Karpas-422 (cell line): ENCODE measurements at places on chromosomes 4 and X. TPM values are rescaled to one million over a fixed set of nuclear protein-coding genes. Genes with fewer than 3 reads are reported as not detected.
A peak's percentile ranks its signal among the peaks of the same experiment; 100 is the strongest.

DNA sequence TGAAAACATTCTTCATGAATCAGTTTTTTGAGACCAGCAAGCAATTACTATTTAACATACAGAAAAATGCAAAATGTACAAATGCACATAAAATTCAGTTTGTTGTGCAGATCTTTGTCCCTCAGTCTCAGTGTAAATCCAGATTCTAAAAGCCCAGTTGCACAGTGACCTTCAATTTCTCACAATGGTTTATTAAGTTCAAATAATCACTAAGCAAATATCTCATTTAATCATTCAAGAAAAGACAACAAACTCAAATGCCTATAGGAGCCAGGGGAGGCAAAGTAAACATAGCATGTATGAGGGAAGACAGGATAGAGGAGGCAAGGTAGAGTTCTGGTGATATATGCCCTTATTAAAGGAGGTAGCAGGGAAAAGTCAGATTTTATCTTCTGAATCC, 82.8 kb downstream of the PPP3CA start:
- DNase-seq, result no peak

DNA sequence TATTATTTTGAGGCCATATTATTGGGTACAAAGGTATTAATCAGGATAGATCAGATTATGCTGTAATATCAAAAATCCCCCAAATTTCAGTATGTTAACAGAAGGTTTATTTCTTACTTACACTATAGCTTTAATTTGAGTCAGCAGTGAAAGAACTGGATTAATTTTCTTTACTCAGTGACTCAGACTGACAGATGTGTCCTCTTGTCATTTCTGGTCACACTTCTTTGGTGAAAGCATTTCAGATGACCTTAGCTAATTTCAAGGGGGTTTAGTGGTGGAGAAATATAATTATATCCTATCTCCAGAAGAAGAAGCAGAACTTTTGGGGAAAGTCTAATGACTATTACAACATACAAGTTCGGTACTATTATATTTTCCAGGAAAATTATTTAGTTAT, 12.4 kb downstream of the DDIT4L start:
- DNase-seq, result no peak

DNA sequence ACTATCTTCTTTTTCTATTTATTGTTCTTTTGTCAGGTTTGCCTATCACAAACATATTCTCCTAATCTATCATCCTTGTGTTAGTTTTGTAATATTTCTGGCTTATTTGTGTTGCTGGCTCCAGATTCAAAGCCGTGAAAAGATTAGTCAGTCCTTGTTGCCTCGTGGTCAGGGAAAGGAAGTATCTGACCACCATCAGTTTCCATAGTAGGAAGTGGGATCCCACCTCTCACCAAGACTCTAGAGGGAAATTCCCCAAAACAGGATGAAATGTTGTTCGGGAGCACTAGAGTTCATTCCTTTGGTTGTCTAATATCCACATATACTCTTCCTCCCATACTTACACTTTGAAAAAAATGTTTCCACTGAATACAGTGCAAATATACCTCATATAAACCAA, 131.0 kb upstream of the HUWE1 start:
- no peak for DNase-seq

- no peak for DNase-seq
These were observed 43.9 kb downstream of the FAM53A start for GRCh38 chr4:1640190-1640589.

- peak; percentile 66 for DNase-seq
These were observed 16.6 kb downstream of the AP1S2 start for GRCh38 chrX:15838017-15838416.

GRCh38 chrX:22889819-22890218, 109.9 kb upstream of the DDX53 start:
- DNase-seq, result no peak

GRCh38 chr4:19776021-19776459, 475.7 kb upstream of the SLIT2 start:
- no peak for DNase-seq

DNA sequence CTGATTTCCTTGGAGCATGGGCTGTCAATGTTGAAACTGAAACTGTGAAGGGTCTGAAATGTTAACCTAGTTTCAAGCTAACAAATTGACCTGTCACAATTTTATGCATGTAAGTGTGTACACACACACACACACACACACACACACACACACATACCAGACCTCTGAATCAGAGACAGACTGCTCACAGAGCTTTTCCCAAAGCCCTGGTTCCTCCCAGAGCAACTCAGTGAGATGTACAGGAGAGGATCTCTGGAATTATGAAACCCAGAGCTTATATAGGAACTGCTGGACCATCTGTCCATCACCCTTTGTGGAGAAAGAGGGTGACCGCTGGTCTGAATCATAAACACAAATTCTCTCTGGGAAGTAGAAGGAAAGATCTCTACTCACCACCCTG, 228.1 kb upstream of the PRPS2 start:
- DNase-seq, result no peak

DNA sequence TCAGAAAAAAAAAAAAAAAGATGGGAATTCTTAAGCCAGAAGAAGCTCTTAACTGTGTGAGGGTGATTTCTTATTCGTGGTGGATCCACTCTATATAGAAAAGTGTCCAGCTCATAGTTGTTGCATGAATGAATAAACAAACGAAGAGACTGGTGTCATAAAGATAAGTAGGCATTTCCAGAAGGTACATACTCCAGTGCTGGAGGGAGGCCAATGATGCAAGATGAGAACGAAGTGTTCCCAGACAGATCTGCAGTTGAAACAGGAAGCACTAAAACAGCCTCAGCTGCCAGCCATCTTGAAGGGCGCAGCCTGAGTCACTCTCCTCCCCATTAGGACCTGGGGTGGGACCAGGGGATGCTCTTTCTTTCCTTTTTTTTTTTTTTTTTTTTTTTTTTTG, 47.4 kb upstream of the HOPX start:
- DNase-seq, result no peak

- no peak for DNase-seq
These were observed 51.9 kb upstream of the DHRSX start for GRCh38 chrX:2552621-2553201.

DNA sequence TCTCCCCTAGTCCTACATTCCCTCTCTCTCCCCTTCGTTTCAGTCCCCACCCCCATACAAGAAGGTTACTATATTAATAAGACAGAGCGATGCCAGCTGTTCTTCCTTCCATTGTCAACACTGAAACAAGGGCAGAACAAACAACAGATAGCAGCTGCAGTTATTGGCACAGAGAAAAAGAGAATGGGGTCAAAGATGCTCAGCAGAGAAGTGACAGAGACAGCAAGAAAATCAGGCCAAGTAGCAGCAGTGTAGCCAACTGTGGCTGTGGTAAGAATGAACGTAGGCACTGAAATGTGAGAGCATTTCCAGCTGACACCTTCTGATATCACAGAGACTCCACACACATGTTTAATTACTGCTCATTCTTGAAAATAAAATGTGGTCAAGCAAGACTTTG, 641.8 kb downstream of the FSTL5 start:
- no peak for DNase-seq

DNA sequence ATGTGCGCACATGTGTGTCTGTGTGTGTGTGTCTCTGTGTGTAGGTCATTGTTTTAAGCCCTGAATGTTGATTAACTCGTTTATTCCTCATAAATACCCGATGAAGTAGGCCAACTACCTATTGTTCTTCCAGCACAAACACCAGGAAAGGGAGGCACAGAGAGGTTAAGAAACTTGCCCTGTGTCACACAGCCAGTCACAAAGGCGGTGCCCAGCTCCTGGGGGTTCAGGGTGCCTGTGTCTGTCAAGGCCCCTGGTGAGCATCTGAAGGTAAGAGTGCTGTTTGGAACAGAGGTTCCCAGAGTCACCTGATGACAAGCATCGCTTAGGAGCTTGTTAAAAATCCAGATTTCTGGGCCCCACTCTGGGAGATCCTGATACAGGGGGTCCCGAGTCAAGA, 18.0 kb upstream of the SH3TC1 start:
- no peak for DNase-seq

- no peak for DNase-seq
These were observed 152.0 kb upstream of the STX18 start for GRCh38 chr4:4693755-4694295.

DNA sequence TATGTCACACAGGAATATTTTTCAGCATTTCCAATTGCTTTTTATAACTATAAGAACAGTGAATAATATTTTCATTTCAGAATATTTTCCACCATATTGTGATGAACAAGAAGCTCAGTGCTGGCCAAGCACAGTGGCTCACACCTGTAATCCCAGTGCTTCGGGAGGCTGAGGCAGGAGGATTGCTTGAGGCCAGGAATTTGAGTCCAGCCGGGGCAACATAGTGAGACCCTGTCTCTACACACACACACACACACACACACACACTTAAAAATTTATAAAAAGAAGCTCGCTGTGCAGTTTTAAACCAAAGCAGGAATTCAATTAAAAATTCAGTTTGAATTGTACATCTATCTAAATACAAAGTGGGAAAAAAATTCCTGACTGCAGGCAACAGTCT, 3.2 kb downstream of the ZFYVE28 start:
- no peak for DNase-seq

GRCh38 chrX:10098270-10098713, 58.5 kb upstream of the CLCN4 start:
- DNase-seq, result peak; percentile 37

DNA sequence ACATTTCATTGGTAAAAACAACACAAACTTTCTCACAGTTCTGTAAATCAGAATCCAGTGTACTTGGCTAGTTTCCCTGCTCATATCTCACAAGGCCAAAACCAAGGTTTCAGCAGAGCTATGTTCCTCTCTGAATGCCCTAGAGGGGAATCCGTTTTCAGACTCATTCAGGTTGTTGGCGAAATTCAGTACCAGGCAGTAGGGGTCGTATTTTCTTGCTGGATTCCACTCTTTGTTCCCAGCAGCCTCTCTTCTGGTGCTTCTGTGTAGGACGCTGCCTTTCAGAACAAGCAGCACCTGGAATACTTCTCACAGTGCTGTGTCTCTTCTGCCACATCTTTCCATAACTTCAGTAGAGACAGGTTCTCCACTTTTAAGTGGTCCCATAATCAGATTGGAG, 351.9 kb downstream of the PCDH18 start:
- DNase-seq, result no peak

DNA sequence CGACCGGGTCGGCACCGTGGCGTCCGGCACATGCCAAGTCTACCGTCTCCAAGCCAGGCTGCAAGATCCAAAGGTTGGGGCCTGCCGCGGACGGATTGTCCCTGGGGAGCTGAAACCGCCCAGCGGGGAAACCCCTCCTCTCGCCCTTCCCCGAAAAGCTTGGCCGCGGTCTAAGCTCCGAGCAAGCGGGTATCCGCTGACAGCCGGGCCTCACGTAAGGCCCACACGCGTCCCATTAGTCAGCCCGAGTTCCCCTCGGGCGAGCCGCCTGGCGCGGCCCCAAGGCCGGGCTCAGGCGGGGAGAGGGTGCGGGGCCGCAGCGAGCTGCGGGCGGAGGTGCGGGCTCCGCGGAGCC, 6.8 kb upstream of the BCOR start:
- peak; percentile 72 for DNase-seq

The SUPT20HL2 gene
- total RNA-seq, result not detected in 2 replicates

The PAGE2 gene
- total RNA-seq, result not detected in 2 replicates

The FGF13 gene
- total RNA-seq, result not detected in 2 replicates

The MOB1B gene
- total RNA-seq, result 25.3 and 55.6 TPM in 2 replicates

The RAB9A gene
- 56.6 and 59.3 TPM in 2 replicates for total RNA-seq

The AMTN gene
- not detected in 2 replicates for total RNA-seq

The KLB gene
- not detected in 2 replicates for total RNA-seq

The MORF4L2 gene
- 83.4 and 90.4 TPM in 2 replicates for total RNA-seq

The VEGFD gene
- not detected in 2 replicates for total RNA-seq

The DGKQ gene
- total RNA-seq, result 5.8 and 21.1 TPM in 2 replicates
